Chondrocyte (in vitro differentiated cells): ENCODE measurements at places on chromosomes 2 and 18. TPM values are rescaled to one million over a fixed set of nuclear protein-coding genes. Genes with fewer than 3 reads are reported as not detected.

DNA sequence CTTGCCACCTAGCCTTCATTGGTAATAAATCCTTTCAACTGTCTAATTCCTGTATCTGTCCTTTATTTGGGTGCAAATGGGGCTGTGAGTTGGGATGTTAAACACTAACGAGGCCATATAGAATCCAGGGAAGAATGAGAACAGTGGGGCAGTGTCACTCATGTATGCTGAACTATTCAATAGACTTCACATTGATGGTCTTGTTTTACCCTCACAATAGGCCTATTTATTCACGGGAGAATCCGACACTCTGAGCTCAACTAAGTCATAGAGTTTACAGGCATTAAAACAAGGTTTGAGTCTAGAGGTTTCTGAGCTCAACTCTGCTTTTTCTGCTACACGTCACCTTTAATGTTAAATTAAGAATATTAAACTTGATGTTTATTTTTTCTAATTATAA lies 421.6 kb downstream of the SOX11 start:
- no peak for DNase-seq

DNA sequence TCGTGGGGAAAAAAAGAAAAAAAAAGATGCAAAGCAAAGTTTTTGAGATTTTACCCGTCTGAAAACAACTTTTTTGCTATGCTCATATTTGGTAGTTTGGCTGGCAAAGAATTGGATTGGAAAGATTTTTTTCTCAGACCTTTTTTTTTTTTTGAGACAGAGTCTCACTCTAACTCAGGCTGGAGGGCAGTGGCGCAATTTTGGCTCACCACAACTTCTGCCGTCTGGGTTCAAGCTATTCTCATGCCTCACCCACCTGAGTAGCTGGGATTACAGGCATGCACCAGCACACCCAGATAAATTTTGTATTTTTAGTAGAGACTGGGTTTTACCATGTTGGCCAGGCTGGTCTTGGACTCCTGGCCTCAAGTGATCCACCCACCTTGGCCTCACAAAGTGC lies 56.3 kb upstream of the TANC1 start:
- no peak for DNase-seq

- DNase-seq: no peak
Measured at GRCh38 chr2:177405029-177405692, 12.6 kb downstream of the AGPS start.

DNA sequence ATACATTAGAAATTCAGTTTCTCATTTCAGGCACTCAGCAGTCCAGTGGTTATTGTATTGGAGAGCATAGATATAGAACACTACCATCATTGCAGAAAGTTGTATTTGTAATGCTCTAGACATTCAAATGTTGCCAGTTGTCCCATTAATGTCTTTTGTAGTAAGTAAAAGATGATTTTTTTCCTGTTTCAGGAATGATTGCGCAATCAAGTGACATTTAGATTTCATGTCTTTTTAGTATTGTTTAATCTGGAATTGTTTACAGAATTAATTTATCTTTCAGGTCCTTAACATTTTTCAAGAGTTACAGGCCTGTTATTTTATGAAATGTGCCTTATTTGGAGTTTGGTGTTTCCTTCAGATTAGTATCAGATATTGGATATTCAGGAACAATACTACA lies 134.7 kb downstream of the MSTN start:
- DNase-seq: no peak

- no peak for DNase-seq
Measured at GRCh38 chr18:48124857-48125626, 194.6 kb upstream of the SMAD2 start.

- DNase-seq: no peak
Measured at GRCh38 chr2:208545403-208546042, 138.9 kb downstream of the PTH2R start.

- no peak for DNase-seq
Measured at GRCh38 chr2:196520605-196521004, 118.9 kb upstream of the CCDC150 start.

FOXD4L1 gene
- total RNA-seq: 0.44 TPM in 1 of 3 replicates, not detected in the others
